ENCODE measurements at places on chromosomes 5 and 9. TPM values are rescaled to one million over a fixed set of nuclear protein-coding genes. Genes with fewer than 3 reads are reported as not detected.

GRCh38 chr9:115328228-115328627, 210.3 kb upstream of the TNC start:
- no peak overlapping the region for H3K27ac ChIP-seq
- peaks cover 3% of the 10 kb centered on the region for H3K27me3 ChIP-seq
- H3K4me3 ChIP-seq, result no peak overlapping the region
- H3K36me3 ChIP-seq, result no peaks in the 10 kb centered on the region

The CARD9 gene
- 7.2 TPM for total RNA-seq

The IL5 gene
- total RNA-seq, result 1.5 TPM

The TMEM174 gene
- not detected for total RNA-seq

DNA sequence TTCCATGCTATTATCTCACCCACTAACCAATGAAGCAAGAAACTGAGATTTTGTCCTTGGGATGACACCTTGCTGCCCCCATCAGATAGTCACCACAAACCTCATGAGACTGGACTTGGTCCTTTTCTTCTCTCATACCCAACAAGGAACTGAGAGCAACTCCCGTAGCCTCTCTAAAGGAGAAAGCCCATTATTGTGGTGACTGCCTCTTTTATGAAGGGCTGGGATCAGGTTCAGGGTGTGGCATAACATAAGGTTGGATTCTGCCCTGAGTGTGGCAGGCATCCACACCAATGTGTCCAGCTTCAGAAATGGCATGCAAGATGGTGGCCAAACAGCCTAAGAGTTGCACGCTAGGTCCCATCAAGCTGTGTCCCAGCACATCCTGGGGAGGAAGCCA, 1.3 kb upstream of the ACTL7A start:
- no peak overlapping the region for H3K4me3 ChIP-seq
- DNase-seq, result no peak
- H3K4me1 ChIP-seq, result peaks cover 7% of the 10 kb centered on the region
- no peaks in the 10 kb centered on the region for H3K27me3 ChIP-seq
- no peaks in the 10 kb centered on the region for H3K36me3 ChIP-seq

DNA sequence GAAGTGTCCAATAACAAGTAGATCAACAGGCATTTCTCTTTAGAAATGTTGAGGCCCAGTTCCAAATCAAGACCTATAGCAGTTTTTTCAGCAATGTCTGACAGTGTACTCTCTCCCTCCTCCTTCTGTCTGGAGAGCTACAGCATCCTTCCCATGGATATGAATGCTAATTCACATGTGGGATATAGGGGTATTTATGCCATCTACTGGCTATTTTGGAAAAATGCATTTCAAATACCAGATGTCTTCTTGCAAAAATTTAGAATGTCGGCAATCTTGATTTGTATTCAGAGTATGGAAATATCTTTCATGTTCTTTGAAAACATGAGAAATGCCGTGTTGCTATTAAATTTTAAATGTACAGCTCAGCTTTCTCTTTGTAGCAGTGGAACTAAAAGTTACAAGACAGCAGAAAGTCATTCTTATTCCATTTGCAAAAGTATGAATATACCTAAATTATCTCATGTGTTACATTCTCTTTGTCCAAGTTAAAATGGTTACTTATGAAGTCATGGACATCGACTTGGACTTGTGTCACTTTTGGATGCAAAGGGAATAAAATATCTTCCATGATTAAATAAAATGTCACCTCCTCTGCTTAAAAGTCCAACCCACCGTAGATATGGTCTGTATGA, 647.8 kb downstream of the TAF11L14 start:
- no peaks in the 10 kb centered on the region for H3K4me1 ChIP-seq
- H3K4me3 ChIP-seq, result no peak overlapping the region
- H3K27ac ChIP-seq, result no peak overlapping the region
- DNase-seq, result no peak
- no peaks in the 10 kb centered on the region for H3K27me3 ChIP-seq
- no peaks in the 10 kb centered on the region for H3K36me3 ChIP-seq

GRCh38 chr9:124673063-124673462, 98.0 kb downstream of the NR6A1 start:
- H3K4me1 ChIP-seq, result no peaks in the 10 kb centered on the region
- H3K4me3 ChIP-seq, result no peak overlapping the region
- DNase-seq, result no peak

DNA sequence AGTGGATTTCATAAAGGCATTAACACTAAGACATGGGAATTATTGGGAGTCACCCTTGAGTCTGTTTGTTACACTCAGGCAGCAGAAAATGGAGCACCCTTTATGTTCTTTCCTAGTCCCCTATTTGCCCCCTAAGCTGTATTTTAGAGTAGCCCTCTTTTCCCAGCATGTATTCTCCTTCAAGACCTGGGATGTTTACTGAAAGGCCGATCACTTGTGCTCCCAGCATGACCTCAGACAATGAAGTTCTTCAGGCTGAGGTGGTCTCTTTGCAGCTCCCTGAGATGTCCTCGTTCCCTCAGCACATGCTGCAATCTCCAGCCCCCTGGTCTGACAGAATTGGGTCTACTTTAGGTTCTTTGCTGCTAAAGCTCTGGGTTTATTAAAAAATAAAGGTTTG, 169.7 kb downstream of the YTHDC2 start:
- H3K27ac ChIP-seq, result no peak overlapping the region
- H3K4me1 ChIP-seq, result no peaks in the 10 kb centered on the region
- H3K36me3 ChIP-seq, result no peaks in the 10 kb centered on the region

The REEP2 gene
- total RNA-seq, result 5.1 TPM

DNA sequence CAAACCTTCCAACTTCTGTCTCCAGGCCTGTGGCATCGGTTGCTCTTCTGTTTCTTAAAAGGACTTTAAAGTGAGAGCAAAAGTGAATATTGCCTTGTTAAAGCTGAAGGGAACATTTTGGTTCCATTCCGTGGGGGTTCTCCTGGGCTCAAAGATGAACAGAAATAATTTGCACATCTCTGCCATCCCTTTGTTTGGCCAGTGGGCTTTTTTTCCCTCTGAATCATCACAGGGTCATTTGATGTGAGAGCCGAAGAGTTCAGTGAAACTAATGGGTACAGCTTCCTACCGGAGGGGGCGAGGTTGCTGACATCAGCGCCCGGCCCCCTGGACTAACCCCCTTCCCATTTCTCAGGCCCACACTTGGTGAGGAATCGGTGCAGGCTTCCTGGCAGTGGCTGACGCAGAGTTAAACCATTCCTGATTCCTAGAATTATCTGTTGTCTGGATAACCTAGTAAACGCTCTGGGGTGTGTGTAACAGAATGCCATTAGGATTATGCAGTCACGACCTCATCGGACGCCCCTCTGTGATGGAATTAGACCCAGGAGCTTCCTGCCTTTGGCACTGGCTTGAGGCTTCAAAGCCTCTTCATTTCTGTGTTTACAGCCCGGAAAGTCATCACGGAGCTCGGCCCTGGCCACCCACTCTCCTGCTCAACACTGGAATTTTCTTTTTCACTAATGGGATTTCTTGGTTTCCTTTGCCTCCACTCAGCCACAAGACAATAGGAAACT, 61.6 kb upstream of the RPL26L1 start:
- H3K36me3 ChIP-seq, result peaks cover 7% of the 10 kb centered on the region
- peak overlapping the region; percentile 55 for H3K27ac ChIP-seq
- no peak for DNase-seq
- H3K4me3 ChIP-seq, result peak overlapping the region; percentile 45

GRCh38 chr9:83526211-83526610, 12.0 kb downstream of the FRMD3 start:
- no peaks in the 10 kb centered on the region for H3K4me1 ChIP-seq
- DNase-seq, result no peak
- peaks cover 5% of the 10 kb centered on the region for H3K27me3 ChIP-seq
- H3K36me3 ChIP-seq, result no peaks in the 10 kb centered on the region
- H3K27ac ChIP-seq, result no peak overlapping the region
- H3K4me3 ChIP-seq, result no peak overlapping the region

DNA sequence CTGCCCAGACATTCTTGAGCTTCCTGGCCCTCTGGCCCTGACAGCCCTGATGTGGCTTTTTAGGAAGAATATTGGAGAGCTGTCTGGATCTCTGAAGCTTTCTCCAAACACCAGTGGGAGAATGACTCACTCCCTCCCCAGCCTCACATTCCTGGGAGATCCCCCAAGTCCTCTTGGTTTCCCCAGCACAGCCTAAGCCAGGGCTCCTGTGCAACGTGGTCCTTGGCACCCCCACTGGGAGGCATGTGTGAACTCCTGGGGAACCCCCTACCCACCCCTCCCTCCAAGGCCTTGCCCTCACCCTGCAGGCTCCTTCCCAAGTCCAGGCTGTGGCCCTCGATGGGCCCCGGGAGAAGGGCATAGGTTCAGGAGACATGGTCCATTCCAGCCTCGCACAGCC, 12.7 kb downstream of the GLIPR2 start:
- no peaks in the 10 kb centered on the region for H3K27me3 ChIP-seq
- peaks cover 81% of the 10 kb centered on the region for H3K4me1 ChIP-seq
- no peak overlapping the region for H3K27ac ChIP-seq
- H3K36me3 ChIP-seq, result peaks cover 37% of the 10 kb centered on the region

The IL13 gene
- total RNA-seq, result 308 TPM

GRCh38 chr9:112007575-112008240, 111.1 kb downstream of the UGCG start:
- no peaks in the 10 kb centered on the region for H3K36me3 ChIP-seq
- H3K4me3 ChIP-seq, result no peak overlapping the region
- H3K27me3 ChIP-seq, result peaks cover 41% of the 10 kb centered on the region
- H3K4me1 ChIP-seq, result peaks cover 30% of the 10 kb centered on the region
- no peak overlapping the region for H3K27ac ChIP-seq

DNA sequence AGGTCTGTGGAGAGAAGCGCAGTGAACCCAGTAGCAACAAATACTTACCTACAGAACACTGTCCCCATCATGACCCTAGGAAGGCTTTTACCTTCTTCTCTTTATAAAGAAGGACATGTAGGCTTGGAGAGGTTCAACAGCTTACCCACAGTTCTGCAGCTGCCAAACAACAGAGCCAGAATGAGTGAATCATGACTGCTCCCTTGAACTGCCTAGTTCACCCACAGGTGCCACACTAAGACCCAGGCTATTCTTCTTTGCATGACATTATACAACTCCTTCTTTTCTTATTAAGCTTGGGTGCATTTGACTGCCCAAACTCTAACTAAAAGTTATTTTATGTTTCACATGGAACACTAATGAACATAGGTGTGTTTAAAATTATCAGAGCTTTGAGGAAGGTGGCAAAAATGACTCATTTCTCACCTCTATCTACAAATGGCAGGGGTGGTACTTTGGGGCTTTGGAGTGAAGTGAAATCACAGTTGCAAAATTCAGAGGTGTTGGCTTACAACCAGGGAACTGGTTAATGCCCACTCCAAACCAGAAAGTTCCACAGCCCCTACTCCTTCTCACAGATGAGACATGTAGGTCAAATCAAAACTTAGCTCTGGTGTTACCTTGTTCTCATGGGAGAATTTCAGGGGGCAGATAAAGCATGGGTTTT, 201.6 kb downstream of the SEMA6A start:
- no peak overlapping the region for H3K27ac ChIP-seq
- no peaks in the 10 kb centered on the region for H3K27me3 ChIP-seq

The SLC46A2 gene
- total RNA-seq, result not detected

- H3K4me3 ChIP-seq, result no peak overlapping the region
- DNase-seq, result no peak
- H3K36me3 ChIP-seq, result no peaks in the 10 kb centered on the region
- no peak overlapping the region for H3K27ac ChIP-seq
These were observed 8.6 kb upstream of the CCNH start for GRCh38 chr5:87421307-87421706.

The ZNF474 gene
- total RNA-seq, result not detected

- peaks cover 20% of the 10 kb centered on the region for H3K36me3 ChIP-seq
- DNase-seq, result no peak
- H3K4me1 ChIP-seq, result peaks cover 46% of the 10 kb centered on the region
- peak overlapping the region; percentile 72 for H3K27ac ChIP-seq
- H3K27me3 ChIP-seq, result no peaks in the 10 kb centered on the region
These were observed 19.8 kb downstream of the FAXDC2 start for GRCh38 chr5:154830596-154830995.

The ZSWIM6 gene
- 9.6 TPM for total RNA-seq

The ZNF608 gene
- not detected for total RNA-seq

GRCh38 chr9:132042324-132042723, 37.3 kb downstream of the MED27 start:
- no peak for DNase-seq
- H3K27ac ChIP-seq, result no peak overlapping the region
- no peaks in the 10 kb centered on the region for H3K4me1 ChIP-seq
- no peak overlapping the region for H3K4me3 ChIP-seq
- H3K36me3 ChIP-seq, result peaks cover 3% of the 10 kb centered on the region
- no peaks in the 10 kb centered on the region for H3K27me3 ChIP-seq

DNA sequence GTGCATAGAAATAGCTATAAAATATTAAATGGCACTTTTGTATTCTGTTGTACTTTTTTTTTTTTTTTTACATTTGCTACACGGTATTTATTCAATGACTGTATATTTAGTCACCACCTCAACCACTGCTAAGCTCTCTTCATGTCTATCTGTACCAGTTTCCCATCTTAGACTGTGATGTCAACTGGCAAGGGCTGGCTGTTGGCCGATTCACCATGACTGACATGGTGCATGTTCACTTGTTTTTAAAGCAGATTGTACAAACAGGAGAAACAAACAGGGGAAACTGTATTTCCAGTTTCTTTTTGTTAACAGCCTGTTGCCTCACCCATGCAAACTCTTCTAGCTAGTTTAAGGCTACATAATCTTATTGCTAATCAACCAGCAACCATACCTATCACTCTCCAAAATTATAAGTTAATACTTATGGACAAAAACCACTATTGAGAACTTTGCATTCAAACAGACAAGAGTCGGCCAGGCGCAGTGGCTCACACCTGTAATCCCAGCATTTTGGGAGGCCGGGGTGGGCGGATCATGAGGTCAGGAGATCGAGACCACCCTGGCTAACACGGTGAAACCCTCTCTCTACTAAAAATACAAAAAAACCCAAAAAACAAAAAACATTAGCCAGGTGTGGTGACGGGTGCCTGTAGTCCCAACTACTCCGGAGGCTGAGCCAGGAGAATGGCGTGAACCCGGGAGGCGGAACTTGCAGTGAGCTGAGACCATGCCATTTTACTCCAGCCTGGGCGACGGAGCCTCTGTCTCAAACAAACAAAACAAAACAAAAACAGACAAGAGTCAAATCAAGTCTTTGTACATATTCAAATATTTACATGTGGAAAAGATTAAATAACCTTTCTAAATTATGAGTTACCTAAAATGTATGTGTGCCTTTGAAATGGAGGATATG, 13.2 kb downstream of the ZFAND5 start:
- no peak overlapping the region for H3K4me3 ChIP-seq
- DNase-seq, result no peak
- no peak overlapping the region for H3K27ac ChIP-seq
- H3K4me1 ChIP-seq, result peaks cover 35% of the 10 kb centered on the region
- H3K27me3 ChIP-seq, result no peaks in the 10 kb centered on the region

All from activated T-helper 1 cell treated with anti-CD3 and anti-CD28 coated beads, Interleukin-12 subunit alpha, Interleukin-12 subunit beta, Interleukin-2, Interleukin-4 antibody, amounts not matched to agents 30 ng/mL and 10 ng/mL and 1 ng/mL, durations not matched to agents 14 hours and 24 hours and 36 hours (primary cell).